ENCODE measurements at places on chromosomes 12 and 14.

GRCh38 chr14:67436006-67436866 lies 24.3 kb upstream of the PLEK2 start:
- no peak for DNase-seq

DNA sequence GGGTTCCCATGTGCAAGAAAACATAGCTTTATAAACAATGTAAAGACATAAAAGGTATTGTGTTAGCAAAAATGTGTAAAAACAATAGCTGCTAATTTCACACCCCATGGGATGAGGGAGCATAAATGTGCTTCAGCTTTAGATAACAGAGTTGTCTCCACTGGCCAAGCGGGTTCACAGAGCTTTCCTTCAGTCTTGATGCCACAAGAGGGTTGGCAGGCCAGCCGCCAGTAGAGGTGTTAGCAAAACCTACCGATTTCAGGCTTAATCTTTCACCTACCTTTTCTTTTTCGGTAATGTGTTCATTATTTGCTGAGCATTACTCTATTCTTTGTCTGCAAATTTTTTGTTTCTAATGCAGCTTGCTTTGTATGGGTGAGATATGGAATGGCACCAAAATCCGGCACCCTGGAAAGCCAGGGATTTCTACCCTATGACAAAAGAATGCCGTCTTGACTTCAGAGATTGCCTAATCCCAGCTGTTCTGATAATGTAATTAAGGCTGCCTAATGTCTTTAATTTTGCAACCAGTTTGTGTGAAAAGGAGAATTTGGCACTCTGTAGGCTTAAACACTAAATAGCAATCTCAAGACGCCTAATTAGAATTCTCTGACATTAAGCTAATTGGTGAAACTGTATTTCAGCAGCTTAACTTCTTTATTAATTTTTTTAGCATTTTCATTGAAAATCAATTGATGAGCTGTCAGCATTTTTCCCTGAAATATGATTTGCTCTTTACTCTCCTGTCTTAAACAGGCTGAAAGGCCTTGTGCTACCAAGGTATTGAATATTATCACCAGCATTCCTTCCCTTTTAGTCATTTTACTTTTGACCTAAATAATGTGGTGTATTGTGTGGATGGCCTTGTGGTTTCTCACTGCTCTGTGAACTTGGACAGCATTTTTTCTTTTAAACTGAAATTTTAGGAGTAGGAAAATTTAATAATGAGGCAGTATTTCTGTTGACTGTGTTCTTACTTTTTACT lies 60.7 kb downstream of the POLR3B start:
- DNase-seq = peak; percentile 16

DNA sequence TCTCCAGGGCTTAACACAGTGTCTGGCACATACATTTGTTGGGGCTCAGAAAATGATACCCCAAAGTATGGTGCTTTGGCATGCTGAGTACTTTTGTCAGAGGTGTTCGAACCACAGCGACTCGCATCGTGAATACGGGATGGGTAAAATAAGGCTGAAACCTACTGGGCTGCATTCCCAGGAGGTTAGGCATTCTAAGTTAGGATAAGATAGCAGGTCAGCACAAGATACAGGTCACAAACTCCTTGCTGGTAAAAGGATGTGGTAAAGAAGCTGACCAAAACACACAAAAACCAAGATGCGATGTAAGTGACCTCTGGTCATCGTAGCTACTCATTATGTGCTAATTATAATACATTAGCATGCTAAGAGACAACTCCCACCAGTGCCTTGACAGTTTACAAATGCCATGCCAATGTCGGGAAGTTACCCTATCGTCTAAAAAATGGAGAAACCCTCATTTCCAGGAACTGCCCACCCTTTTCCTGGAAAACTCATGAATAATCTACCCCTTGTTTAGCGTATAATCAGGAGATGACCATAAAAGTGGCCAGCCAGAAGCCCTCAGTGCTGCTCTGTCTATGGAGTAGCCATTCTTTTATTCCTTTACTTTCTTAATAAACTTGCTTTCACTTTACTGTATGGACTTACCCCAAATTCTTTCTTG lies 3.3 kb upstream of the AEBP2 start:
- DNase-seq = no peak

DNA sequence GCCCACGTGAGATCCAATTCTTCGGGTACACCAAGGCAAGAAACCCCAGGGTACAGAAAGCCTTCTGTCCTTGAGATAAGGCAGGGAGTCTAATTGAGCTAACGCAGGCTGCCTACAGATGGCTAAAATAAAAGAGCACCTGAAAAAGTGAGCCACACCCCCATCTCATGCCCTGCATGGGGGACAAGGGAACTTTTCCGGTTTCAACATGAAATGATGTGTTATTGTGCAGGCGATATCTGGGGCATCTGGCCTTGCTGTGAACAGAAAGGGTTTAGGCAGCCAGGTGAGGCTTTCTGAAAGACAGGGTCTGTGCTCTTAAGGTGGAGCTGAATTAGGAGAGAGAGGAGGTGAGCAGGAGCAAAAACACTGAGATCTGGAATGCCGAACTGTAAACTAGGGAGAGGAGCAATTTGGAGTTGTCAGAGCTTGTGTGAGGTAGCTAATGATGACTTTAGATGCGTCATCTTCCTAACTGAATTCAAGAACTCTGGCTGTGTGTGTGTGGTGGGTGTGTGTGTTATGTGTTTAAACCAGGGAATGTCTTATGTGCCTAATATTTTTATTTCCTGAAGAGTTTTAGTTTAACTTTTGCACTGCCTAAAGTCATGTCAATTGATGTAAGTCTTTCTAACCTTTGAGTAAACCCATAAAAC lies 20.1 kb upstream of the LDHB start:
- no peak for DNase-seq

DNA sequence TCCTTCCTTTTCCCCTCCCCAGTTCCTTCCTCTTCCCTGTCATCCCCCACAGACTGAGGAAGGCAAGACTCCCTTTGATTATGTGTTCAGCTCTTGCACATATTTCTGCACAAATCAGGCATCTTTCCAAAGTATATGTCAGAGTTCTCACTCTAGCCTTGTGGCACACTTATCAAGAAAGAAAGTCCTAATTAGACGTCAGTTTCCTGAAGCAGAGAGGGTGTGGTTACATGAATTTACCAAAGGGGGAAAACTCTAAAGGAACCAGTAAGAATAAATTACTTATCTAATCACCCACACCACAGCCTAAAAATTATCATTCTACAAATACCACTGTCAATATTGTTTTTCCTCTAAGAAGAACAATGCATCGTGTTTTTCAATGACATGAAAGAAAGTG lies 120.7 kb upstream of the GRIP1 start:
- DNase-seq = no peak

- no peak for DNase-seq
Observed at GRCh38 chr12:50453872-50454271, 50.9 kb upstream of the DIP2B start.

DNA sequence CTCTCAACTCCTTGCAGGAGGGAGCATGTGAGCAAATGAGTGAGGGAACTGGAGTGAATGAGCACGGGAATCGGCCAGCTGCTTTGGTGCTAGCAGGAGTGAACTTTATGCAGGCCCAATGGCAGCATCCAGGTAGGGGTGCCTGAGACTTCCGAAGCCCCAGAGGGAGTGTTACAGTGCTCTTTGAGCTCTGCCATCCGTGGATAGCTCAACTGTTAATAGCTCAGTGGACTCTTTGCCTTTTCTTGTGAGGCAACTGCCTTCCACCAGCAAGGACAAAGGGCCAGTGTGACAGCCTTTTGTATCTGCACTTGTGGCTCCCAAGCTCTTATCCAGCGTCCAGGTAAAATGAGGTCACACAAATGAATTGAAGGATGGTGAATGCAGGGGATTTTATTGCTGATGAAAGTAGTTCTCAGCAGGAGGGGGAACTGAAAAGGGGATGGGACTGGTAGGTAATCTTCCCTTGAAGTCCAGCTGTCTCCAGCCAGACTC lies 12.9 kb downstream of the CREBL2 start:
- DNase-seq = no peak

- no peak for DNase-seq
Observed at GRCh38 chr14:71031000-71031399, 123.7 kb downstream of the PCNX1 start.

DNA sequence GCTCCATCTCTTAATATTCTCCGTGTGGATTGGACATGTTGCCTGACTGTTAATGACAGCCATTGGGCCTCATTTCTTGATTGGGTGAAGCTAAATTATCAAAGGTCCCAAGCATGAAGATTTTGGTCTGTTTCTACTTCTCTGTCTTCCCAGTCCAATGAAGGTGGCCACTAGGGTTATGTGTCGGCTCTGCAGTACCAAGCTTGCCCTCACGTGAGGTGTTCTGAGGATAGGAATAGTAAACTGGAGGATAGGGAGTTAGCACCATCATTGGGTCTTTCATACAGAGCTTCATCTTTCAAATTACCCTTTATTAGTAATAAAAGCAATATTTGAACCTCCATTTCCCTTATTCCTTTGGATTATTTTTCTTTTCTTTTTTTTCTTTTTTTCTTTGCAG lies 21.9 kb upstream of the BICD1 start:
- DNase-seq = no peak

- peak; percentile 38 for DNase-seq
Observed at GRCh38 chr12:114799574-114800487, 115.9 kb upstream of the TBX3 start.

DNA sequence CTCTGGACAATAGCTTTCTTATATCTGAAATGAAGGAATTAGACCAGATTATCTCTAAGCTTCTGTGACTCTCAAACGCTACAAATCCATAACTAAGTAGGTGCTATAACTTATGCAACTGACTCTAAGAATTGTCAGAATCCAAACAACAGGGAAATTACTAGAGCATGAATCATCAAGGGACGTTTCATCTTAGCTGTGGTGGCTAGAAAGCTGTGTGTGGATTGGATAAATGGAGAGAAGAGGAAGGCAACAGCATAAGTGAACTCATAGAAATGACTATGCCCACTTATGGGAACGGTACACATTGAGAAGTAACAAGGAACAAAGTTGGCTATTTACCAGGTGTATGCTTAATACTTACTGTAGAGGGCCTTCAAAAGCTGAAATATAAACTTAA lies 96.0 kb upstream of the NEDD1 start:
- peak; percentile 2 for DNase-seq

GRCh38 chr12:45338272-45338671 lies 122.4 kb downstream of the ANO6 start:
- no peak for DNase-seq

GRCh38 chr14:99157676-99158075 lies 114.3 kb downstream of the BCL11B start:
- no peak for DNase-seq

GRCh38 chr14:103385152-103385928 lies at the start of gene MARK3:
MARK3 (plus strand) TSS chr14:103385415; CDS start chr14:103386030, 615 bp downstream.
- peak; percentile 98 for DNase-seq

DNA sequence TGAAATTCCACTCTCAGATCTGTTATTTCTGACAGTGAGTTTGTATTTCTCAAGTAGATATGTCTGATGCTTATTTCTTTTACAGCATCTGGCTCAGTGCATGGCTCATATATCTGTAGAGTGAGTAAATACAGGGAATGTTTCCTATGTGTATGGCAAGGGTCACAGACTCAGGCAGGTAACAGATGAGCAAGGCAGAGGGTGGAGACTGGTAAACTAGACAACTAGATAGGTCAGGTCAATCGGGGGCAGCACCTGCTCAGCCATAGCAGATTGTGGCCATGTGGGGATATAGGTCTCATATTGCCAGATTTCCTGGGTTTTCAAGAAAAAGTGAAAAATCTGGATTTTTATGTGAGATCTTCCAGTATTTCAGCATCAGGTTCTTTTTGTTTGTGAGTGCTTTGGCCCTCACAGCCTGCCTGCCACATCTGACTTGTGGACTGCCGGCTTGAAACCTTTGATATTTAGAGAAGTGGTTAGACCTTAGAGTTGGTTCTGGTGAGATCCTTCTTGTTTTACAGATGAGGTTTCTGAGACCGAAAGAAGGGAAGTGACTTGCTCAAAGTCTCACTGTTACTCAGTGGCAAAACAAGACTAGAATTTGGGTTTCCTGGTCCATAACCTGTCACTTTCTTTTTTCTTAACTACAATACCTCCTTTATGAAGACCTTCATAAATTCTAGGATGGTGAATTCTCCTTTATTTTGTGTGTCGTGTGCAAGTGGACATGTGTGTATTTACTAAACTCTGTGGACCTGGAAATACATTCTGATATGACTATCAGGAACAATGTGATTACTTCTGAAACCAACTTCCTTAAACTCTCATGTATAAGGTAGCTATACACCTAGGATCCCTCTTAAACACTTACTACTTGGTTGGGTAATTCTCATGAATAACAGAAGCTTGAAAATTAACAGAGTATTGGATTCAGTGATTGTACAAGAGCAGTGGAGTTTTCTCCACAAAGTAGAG lies 34.4 kb downstream of the PROX2 start:
- no peak for DNase-seq

DNA sequence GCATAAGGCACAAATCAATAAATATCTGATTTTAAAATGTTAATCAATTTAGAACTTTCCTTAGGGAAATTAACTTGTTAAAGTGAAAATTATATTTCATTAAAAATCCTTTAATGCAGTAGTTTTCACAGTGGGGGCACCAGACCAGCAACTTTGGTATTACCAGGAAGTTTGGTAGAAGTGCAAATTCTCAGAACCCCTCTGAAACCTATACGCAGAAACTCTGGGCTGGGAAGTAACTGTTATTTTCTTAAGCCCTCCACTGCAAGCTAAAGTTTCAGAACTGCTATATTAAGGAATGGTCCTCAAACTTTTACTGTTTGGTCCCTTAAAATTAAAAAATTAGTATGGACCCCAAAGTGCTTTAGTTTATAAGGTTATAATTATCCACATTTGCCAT lies 35.7 kb downstream of the GNPTAB start:
- DNase-seq = no peak

DNA sequence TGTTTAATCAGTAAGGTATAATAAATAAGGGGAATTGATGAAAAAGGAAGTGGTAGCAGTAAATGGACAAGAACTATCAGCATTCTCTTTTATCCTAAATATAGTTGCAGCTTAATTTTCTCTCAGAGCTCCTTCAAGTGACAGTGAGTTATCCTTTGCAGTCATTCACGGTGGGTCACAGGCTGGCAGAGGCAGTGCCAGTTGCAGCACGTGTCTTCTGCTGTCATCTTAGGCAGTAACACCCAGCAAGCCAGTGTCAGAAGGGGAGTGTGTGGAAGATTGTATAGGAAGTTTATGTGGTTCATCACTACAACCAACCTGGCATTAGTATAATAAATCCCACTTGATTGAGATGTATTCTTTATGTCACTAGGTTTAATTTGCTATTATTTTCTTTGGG lies 170.0 kb downstream of the CCDC91 start:
- no peak for DNase-seq

DNA sequence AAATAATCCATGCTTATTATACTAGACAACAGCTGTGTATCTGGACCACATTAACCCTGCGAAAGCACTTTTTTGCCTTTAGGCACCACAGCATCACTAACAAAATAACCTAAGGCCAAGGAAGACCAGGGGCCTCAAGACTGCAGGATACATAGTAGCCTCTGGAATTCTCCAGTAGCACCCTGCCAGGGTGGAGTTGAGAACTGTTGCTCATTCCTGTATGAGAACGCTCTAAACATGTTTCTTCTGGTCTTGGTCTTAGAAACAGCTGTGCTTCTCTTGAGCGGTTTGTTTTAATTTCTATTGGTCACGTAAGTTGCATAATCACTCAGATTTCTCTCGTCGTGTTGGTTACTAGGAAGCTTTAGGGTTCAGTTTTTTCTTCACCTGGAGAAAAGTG lies 7.9 kb downstream of the B4GALNT3 start:
- no peak for DNase-seq

Measured in hepatic stellate cell (primary cell).